ENCODE measurements at places on chromosomes 6 and 20.

DNA sequence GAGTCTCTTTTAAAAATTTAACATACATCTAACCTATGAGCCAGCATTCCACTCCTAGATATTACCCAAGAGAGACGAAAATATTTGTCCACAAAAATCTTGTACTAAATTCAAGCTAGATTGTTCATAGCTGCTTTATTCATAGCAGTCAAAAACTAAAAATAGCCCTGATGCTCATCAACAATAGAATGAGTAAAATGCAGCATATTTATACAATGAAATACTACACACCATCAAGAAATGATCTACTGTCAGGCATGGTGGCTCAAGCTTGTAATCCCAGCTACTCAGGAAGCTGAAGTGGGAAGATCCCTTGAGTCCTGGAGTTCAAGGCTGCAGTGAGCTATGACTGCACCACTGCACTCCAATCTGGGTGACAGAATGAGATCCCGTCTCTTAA lies 22.0 kb upstream of the SRC start:
- DNase-seq, result no peak

- DNase-seq, result no peak
Measured at GRCh38 chr6:133377219-133377618, 136.1 kb downstream of the EYA4 start.

- no peak for DNase-seq
Measured at GRCh38 chr6:130593948-130594347, 228.1 kb downstream of the TMEM200A start.

DNA sequence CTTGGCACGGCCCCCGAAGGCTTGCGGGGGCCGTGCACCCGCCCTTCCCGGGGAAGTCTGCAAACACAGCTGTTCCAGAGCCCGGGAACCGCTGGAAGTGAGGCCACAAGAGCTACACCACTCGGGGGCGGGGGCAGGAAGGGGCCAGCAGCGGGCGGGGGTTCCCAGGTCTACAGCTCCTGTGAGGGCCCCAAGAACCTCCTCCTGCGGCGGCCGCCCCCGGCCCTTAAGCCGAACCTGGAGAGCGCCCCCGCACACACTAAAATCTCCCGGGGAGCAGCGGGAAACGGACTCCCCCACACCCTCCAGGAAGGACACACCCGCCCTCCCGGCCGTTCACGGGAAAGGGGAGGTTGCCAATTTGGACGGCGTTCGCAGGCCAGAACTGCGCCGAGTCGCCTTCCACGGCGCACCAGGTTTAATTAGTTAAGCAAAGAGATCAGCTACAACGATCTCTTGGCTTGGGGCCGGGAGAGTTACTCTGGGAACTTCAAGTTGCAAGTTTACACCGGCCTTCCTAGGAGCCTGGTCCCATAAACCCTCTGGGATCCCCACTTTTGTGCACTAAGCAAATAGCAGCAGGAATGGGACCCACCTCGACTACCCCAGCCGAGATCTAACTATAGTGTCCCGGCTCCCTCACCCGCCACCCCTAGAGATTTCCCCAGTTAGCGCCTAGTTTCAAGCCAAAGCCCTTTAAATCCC lies 1.7 kb downstream of the JAG1 start:
- DNase-seq, result no peak

DNA sequence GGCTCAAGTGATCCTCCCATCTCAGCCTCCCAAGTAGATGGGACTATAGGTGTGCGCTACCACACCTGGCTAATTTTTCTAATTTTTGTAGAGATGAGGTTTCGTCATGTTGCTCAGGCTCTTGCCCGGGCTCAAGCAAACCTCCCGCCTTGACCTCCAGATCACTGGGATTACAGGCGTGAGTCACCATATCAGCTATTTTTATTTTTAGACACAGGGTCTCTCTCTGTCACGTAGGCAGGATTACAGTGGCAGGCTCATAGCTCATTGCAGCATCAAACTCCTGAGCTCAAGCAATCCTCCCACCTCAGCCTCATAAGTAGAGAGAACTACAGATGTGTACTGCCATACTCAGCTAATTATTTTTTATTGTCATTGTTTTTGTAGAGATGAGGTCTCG lies 41.7 kb downstream of the SLC23A2 start:
- DNase-seq, result no peak

GRCh38 chr6:9527679-9528286 lies 887.1 kb downstream of the TFAP2A start:
- DNase-seq, result no peak

GRCh38 chr6:38476141-38476540 lies 163.6 kb downstream of the BTBD9 start:
- DNase-seq, result no peak

DNA sequence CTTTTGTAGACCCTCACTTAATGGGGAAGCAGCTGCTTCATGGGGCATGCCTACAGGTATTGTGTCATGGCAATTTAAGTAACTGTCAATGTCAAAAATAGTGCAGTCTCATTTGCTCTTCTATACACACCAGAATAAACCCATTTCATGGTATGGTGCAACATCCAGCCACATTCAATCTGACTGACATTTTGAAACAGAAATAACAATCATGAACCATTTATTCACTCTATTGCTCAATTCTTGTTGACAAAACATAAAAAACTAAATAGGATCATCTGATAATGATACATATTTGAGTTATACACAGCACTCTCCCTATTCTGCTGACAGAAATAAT lies 122.9 kb downstream of the MAP7 start:
- DNase-seq, result no peak

GRCh38 chr6:150875841-150876240 lies 10.3 kb downstream of the MTHFD1L start:
- DNase-seq, result no peak

DNA sequence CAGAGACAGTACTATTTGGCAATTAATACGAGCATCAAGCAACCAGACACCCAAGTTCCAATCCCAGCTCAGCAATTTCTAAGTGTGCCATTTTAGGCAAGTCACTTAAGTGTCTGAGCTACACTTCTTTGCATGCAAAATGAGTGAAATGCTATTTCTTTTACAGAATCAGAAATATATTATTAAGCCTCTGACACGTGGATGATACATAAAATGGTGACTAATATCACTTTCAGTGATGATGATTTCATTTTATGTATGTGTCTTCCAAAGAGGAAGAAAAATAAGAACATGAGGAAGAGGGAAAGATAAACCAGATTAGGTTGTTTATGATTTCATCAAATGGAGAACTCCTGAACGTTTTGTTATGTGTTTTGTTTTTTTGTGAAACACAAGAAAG lies 158.6 kb downstream of the TSHZ2 start:
- DNase-seq, result no peak

DNA sequence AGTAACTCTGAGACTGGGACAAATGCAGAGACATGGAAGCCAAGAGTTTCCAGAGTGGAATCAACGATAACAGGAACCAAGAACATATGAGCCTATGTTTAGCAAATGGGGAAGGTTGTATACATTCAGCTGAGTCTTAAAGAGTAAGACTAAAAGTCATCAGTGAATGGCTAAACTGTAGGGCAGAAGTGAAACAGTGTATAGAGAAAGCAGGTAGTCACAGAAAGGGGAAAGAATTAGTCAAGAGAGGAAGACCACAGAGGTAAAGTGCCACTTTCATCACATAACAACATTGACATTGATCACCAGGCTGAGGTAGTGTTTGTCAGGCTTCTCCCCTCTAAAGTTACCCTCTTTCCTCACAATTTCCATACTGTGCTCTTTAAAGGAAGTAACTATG lies 306.5 kb upstream of the SPTLC3 start:
- no peak for DNase-seq
